Cortex of kidney (tissue), 1 donor: ENCODE measurements at places on chromosomes 7 and 10.

- no peak for DNase-seq
Observed at GRCh38 chr7:47454069-47454973, 127.6 kb downstream of the TNS3 start.

DNA sequence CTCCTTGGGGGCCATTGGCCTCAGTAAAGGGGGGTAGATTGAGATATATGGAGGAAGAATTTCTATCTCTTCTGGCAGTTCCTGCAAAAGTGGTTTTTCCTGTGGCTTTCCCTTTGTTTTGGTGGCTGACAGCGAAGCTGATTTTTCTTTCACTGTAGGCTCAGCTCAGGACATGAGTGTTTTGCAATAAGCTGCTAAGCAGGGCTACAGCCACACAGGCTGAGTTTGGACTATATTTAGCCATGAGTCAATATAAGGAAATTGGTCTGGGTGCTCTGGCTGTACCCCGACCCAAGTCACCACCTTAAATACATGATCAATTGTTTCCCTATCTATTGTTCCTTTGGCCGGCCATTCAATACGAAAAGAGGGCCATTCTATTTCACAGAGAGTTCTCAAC lies 212.7 kb upstream of the KCND2 start:
- DNase-seq = no peak

- DNase-seq = no peak
Observed at GRCh38 chr10:61136139-61136538, 192.2 kb upstream of the RHOBTB1 start.

DNA sequence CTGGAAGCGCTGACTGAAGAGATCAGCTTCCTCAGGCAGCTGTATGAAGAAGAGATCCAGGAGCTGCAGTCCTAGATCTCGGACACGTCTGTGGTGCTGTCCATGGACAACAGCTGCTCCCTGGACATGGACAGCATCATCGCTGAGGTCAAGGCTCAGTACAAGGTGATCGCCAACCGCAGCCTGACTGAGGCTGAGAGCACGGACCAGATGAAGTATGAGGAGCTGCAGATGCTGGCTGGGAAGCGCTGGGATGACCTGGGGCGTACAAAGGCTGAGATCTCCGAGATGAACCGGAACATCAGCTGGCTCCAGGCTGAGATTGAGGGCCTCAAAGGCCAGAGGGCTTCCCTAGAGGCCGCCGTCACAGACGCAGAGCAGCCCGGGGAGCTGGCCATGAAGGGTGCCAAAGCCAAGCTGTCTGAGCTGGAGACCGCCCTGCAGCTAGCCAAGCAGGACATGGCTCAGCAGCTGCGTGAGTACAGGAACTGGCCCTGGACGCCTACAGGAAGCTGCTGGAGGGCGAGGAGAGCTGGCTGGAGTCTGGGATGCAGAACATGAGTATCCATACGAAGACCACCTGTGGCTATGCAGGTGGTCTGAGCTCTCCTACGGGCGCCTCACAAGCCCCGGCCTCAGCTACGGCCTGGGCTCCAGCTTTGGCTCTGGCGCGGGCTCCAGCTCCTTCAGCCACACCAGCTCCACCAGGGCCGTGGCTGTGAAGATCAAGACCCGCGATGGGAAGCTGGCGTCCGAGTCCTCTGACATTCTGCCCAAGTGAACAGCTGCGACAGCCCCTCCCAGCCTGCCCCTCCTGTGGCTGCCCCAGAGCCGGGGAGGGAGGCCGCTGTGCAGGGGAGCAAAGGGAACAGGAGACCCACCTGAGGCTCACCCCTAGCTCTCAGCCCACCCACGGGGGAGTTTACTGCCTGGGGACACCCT lies 24.9 kb upstream of the AMPH start:
- no peak for DNase-seq

DNA sequence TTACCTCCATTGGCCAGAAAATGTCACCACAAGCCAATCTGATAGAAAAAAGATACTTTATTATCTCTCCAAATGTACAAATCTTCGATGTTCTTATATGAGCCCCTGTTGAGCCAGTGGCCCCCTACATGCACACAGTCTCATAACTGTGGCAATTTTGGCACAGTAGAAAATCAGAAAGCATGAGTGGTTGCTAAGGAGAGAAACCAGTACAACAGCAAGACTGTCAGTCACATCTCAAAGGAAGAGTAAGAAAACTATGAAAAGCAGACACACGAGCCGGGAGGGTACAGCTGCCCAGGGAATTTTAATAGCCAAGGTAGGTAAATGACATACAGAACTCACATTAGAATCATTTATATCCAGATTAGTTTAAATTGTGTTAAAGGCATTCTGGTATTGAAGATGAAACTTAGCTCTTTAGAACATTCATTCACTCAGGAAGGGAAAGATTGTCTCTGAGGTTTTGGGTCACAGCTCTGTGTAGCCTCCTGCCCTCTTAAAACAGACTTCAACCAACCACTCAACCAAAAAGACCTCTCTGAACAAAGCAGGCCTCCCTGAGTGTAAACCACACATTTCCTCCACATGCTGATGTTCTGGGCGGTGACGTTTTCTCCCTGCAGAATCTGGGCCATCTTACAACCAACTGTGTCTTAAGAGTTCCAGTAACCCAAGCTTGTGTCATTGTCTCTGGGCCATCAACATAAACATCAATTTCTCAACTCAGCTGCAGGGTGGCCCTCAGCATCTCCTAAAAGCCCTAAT lies 80.8 kb upstream of the ADAM12 start:
- DNase-seq = no peak

GRCh38 chr7:149791-150636 lies 42.4 kb upstream of the FAM20C start:
- DNase-seq = no peak

DNA sequence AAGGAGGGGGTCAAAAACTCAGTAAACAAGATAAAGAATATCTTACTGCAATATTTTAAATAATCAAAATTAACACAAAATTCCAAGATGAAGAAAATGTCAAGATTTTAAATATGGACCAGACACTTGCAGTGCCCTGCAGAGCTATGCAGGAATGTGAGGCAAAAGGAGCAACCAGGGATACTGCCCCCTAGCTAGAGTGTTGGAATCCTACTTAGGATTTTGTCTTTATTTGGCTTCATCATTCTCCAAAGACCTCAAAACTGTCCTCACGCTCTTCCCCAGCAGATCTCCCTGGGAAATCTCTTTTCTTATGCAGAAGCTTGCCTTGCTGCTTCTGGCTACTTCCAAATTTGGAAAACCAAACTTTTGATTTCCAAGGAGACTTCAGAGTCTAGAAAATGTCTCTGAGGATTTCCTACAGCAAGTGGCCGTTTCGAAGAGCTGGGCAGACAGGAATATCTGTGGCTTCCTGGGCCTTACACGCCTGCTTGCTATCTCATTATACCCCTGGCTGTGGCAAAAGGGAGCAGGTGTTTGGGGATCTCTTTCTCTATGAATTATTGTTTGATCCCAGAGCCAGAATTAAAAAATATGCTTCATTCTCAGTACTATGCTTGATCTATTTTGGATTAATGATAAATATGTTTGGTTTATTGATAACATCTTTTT lies 232.2 kb upstream of the BMPER start:
- DNase-seq = no peak

- no peak for DNase-seq
Observed at GRCh38 chr7:1725199-1725690, 55.2 kb downstream of the ELFN1 start.

DNA sequence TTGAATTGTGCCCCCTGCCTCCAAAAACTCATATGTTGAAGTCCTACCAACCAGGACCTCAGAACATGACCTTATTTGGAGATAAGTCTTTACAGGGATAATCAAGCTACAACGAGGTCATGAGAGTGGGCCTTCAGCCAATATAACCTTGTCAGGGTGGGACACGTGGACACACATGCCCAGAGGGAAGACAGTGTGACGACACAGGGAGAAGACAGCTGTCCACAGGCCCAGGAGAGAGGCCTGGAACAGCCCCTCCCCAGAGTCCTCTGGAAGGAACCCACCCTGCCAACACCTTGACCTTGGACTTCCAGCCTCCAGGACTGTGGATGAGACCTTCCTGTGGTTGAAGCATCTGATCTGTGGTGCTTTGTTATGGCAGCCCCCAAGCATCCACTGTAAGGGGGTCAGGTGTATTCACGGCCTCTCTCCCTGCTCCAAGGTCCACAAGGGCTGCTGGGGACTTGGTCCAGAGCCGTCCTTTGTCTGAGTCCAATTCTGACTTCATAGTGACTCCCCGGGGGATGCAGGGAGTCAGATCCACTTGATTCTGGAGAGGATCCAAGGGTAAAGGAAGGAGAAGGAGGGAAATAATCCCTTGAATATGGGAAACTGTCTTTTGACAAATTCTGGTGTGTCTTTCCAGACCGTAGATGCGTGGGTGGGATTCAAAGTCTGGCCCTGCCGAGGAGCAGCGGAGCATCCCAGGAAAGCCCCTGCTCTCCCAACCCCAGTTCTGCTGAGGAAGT lies 7.0 kb downstream of the CALML3 start:
- no peak for DNase-seq

DNA sequence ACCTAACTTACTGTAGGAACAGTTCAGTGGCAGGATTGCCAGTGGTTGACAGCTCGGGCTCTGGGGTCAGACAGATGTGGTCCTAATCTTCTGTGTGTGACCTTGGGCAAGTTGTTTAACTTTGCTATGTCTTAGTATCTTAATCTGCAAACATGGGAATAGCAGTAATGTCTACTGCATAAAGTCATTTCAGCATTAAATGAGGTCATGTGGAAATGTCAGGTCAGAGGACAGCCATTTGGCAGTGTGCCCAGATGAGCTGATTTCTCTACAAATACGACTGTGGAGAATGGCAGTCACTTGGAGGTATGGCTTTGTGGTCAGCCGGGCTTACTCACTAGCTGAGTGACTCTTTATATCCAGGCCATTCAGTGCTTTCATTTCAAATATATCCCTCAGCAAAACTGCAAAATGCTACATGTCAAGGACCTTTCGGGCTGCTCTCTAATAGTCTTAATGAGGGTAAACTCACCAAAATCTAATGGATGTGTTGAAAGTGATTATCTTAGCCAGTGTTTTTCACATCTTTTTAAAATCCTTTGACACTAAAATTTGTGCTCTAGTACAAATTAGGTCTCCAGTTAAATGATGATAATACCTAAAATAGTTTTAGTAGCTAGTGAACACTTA lies 171.4 kb downstream of the ST7 start:
- DNase-seq = no peak

- DNase-seq = no peak
Observed at GRCh38 chr10:91566115-91566514, 66.8 kb downstream of the PPP1R3C start.

- DNase-seq = no peak
Observed at GRCh38 chr7:99621271-99621670, 4.5 kb downstream of the ZSCAN25 start.

DNA sequence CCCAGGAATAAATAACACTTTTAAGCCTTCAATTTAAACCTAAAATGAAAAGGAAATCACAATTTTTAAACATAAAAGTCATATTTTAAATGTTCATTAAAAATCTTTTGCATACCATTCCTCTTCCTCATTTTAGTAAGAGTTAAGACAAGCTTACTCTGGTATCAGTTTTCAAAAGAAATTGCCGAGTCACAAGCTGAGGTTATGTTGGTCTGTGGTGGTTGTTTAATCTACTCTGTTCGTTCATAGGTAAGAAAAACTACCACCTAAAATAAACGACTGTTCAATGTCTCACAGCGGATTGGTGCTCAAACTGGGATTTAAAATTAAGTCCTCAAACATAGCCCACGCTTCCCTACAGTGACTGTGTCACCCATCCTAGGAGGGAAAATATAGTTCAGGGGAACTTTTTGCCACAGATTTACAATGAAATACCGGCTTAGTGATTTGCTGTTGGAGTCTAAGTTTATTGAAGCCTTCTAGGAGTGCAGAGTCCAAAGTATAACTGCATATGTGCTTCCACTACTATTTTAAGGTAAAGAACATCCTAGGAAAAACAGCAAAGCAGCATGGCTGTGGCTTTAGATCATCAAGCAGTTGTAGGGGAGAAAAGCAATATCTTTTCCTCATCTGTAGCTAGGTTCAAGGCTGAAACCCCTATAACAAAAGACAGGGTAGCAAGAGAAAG lies 61.1 kb downstream of the GNAT3 start:
- no peak for DNase-seq

GRCh38 chr10:12181065-12181775 lies 14.5 kb downstream of the NUDT5 start:
- DNase-seq = no peak

DNA sequence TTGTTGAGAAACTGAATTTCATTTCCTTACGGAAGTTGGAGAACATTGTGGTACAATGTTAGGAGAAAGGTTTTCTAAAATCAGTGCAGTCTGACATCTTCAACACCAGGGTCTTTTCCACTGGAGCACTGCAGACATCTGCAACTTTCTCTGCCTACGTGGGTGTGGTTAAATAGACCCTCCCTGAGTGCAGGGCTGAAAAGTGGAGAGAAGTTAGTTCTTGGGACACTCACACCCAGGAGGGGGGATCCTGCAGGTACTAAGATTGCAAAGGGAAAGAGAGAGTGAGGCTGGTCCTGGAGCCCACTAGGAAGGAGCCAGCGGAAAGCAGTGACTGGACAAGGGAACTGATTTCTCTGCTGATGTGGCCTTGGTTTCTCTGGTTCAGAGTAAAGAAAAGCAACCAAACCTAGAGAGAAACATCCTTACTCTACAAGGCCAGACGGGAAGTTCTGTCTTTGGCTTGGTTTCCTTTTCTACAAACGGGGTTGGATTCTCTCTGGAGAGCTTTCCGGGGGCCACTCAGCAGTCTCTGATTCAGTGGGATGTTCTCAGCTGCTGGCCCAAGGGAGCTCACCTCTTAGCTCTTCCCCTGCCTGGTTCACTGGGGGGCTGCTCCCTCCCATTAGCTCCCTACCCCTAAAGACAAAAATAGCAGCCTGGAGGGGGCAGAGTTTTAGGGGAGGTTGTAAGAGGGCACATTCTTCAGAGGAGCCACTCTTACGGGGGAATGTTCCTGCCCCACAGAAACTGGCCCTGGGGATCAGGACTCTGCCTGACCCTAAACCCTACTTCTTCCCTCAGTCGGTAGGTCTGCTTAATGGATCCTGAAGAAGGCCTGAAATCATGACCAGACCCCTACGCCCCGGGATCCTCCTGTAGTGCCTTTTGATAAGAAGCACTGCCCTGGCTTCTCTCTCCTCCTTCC lies 2.7 kb downstream of the UPP1 start:
- DNase-seq = no peak

- no peak for DNase-seq
Observed at GRCh38 chr7:5607951-5608656, 173.4 kb downstream of the RNF216 start.

- no peak for DNase-seq
Observed at GRCh38 chr10:119413093-119413453, 129.4 kb downstream of the RGS10 start.

- no peak for DNase-seq
Observed at GRCh38 chr10:98555021-98555619, 108.4 kb upstream of the HPS1 start.

DNA sequence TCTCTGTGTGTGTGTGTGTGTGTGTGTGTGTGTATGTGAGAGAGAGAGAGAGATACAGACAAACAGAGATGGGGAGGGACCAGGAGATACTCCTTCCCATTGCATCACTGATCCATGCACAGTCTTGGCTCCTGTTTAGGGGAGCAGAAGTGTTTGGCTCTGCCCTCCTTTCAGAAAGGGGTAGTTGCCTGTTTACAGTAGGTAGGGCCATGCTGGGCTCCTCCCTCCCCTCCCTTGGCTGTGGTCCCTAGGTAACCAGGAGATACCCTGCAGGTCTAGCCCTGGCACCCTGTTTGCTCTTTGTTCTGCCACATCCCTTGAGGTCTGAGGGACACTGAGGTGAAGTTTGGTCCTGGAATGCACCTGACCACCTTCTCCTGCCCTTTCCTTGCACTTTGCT lies 95.3 kb downstream of the RAMP3 start:
- DNase-seq = no peak

GRCh38 chr7:23721456-23721855 lies 11.4 kb downstream of the STK31 start:
- DNase-seq = no peak

- DNase-seq = no peak
Observed at GRCh38 chr7:17299483-17299991, 1.1 kb downstream of the AHR start.
